ENCODE measurements at places on chromosomes 5 and 9.

GRCh38 chr9:129415942-129416651 is 204.8 kb downstream of the C9orf50 start:
- DNase-seq = no peak

DNA sequence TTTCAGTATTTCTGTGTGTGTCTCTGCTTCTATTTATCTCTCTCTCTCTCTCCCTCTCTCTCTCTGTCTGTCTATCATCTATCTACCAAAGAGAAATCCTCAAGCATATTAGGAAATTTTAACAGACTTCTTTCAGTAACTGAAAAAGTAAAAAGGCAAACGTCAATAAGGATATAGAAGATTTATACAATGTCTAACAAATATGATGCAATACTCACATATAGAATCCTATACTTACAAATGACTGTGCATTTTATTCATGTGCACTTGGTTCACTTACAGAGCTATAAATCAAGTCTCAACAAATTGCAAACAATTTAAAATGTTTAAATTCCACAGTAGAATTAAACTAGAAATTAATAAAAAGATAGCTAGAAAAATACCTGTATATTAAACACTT is 289.0 kb downstream of the PSAT1 start:
- DNase-seq = no peak

DNA sequence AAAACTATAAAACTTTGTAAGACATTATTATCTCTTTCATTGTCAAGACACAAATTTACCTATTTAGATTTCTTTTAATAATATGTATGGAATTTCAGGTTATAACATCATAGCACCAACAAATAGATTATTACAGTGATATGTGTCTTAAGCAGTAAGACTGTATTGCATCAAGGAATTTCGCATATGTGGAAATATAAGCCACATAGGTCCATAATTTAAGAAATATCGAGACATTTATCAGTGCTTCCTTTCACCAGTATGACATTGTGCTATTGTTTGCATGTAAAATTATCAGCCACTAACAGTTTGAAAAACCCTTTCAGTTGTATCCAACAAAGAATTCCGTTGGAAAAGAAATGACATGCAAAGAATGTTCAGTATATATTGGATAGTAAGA is 186.7 kb upstream of the RASA1 start:
- no peak for DNase-seq

DNA sequence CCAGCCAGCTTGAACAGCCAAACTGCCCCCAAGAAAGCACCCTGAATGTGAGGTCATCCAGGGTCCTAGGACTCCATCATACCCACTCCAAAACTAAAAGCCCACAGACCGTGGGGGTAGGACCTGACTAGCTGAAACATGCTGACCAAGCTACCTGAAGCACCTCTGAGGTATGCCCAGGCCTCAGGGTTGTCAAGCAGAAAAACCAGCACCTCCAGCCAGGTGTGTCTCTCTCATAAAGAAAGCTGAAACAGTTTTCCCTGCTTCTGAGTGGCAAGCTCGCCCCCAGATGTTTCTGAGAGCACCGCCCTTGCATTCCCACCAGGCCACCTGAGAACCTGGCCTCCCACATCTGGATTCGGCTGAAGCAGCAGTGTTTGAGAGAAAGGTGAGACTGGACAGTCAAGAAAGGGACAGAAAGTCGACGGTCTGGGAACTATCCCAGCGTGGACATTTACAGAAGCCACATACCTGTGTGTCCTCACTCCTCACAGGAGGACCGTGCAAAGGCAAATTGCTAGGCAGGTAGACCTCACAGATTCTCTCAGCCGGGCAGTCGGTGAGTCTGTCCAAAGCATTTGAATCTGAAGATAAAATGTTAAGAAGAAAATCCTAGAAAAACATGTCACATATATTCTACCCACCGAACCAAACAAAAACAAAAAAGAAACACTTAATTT is 155.6 kb upstream of the RASEF start:
- DNase-seq = no peak

DNA sequence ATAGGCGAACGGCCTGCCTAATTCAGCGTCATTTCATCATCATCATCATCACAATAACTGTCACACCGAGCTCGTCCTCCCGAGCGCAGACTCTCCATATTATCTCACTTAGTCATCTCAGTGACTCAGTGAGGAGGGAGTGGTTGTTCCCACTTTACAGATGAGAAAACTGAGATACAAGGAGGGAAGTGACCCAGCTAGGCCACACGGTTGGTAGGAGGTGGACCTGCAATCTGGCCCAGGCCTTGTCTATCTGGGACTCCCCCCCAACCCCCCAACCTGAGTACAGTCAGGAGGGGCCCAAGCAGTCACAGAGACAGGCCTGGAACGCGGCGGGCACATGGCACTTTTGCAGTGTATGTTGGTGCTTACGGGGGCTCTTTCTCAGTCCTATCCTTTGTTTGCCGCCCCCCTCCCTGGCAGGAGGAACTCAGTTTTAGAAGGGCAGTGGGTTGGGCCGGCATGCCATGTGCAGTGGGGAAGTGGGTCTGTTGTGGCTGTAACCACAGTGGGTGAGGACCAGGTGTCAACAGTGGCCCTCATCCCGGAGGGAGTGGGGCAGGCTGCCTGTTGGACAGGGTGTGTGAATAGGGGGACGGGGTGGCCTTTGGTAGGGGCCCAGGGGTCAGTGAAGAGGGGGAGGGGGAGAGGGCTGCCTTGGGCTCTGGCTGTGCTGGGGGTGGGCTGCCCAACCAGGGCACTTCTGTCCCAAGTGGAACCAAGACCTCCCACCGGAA is 1.7 kb upstream of the RXRA start:
- peak; percentile 38 for DNase-seq

- DNase-seq = no peak
Measured at GRCh38 chr9:120538339-120538738, 41.6 kb downstream of the CDK5RAP2 start.

DNA sequence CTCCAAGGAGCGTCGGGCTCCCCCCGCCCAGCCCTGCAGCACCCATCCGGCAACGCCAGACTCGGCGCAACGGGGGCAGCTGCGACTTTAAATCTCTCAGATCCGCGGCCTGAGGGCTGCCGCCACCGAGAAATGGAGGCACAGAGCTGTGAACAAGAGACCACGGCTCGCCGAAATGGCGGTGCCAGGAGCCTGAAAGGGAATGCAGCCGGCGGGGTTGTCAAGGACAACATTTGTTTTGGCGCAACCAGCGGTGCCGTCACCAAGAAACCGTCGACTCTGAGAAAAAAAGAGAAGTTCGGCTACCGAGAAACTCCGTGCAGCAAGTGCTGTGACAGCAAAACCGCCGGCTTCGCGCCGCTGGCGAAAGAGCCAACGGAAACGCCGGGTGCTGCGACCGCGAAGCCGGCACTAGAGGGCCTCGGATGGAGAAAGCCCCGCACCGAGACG is 2.1 kb upstream of the ANXA2R start:
- DNase-seq = peak; percentile 97

- peak; percentile 31 for DNase-seq
Measured at GRCh38 chr5:10307206-10308148, at the start of gene CMBL. TSS of gene CMBL (minus strand) at chr5:10307902. CDS start at chr5:10290762, 17,140 bp downstream.

- no peak for DNase-seq
Measured at GRCh38 chr9:88942411-88942810, 48.9 kb upstream of the S1PR3 start.

DNA sequence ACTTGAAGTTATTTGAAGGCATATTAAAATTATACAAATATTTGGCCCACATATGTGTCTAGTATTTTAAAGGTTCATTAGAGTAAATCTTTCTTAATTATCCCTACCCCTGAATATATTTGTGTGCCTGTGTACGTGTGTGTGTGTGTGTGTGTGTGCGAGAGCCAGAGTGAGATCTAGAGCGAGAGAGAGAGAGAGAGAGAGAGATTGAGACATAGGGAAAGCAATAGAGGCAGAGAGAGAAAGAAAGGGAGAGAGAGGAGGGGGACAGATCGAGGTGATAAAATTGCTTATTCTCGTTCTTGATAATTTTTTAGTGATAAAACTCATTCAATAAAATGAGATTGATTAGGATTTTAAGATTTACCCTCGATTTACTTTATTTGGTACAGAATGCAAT is 47.4 kb downstream of the ADAMTS19 start:
- no peak for DNase-seq

- DNase-seq = no peak
Measured at GRCh38 chr9:88809355-88810161, 181.7 kb upstream of the S1PR3 start.

GRCh38 chr9:137306850-137307254 is 4.8 kb upstream of the NRARP start:
- no peak for DNase-seq

DNA sequence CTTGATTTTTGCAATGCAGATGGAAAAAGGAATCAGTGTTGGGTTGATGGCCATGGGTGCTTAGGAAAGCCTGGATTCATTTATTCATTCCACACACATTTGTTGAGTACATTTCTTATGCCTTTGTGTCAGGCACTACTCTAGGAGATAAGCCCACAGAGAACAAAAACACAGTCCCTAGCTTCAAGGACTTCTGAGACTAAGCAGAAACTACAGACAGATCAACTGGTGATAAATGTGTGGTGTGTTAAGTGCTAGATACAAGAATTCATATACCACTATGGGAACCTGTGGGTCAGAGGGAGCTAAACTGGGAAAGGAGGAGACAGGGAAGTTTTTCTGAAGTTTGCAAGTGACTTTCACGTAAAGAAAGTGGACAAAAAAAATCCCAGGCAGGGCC is 119.9 kb downstream of the CEMIP2 start:
- no peak for DNase-seq

DNA sequence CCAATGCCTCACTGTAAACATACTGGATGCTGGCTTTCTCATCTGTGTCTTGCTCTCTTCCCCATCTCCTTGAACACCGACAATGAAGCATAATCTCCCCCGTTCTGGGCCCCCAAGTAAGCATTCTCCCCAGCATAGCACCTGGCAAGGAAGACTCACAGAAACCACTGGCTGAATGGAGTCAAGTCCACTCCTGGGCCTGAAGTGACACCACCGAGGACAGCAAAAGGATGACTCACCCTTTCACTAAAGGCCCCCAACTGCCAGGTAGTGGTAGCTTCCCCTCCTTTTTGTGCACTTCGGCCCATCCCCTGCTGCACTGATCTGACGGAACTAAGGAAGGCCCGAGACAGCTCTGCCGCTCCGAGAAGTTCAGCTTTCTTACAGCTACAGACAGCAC is 9.4 kb downstream of the VDAC1 start:
- DNase-seq = no peak

DNA sequence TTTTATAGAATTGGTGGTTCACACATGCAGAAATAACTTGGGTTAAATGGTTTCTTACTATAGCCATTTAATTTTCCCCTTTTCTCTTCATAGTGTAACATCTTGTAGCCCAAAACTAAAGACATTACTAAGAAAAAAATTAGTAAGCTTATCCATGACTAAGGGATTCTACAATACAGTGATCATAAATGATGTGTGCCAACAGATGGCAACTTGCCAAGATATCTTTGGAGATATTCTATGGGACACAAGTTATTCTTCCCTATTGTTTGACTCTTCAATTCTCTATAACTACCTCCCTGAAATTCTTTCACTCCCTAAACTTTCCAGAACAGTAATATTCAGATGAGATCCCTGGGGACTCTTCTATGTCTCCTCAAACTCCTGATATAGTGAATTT is 580.6 kb downstream of the PTPRD start:
- DNase-seq = no peak

- no peak for DNase-seq
Measured at GRCh38 chr9:112252194-112252593, 77.1 kb upstream of the SUSD1 start.

- DNase-seq = no peak
Measured at GRCh38 chr5:57891443-57891842, 408.8 kb upstream of the ACTBL2 start.

- no peak for DNase-seq
Measured at GRCh38 chr5:90886381-90886780, 327.8 kb downstream of the ADGRV1 start.

GRCh38 chr5:132321109-132321721 is 27.0 kb downstream of the SLC22A4 start:
- DNase-seq = no peak

DNA sequence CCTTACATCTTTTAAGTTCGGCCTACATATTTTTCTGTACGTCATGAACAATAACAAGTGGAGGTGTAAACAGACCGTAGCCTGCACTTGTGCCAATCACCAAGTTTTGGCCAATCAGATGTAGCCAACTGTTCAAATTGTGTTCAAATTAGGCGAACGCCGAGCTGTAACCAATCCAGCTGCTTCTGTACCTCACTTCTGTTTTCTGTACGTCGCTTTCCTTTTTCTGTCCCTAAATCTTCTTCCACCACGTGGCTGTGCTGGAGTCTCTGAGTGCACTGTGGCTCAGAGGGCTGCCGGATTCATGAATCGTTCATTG is 26.4 kb downstream of the TRIM14 start:
- no peak for DNase-seq

DNA sequence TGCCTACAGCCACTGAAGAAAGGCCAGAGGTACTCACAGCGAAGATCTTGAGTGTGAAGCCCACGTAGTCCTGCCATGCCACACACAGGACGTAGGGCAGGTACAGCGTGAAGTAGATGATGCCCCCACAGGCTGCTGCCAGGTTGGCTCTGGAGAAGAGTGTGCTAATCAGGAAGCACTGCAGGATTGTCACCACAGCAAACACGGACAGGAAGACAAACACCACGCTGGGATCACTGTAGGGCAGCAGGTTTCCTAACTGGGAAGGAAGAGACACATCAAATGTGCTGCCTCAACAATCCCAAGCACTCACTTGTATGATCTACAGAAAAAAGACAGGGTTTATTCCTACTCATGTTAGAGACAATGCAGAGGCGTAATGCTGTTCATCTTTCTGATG is 63.0 kb downstream of the NIPSNAP3B start:
- DNase-seq = no peak

- no peak for DNase-seq
Measured at GRCh38 chr5:66454186-66455078, 141.8 kb upstream of the MAST4 start.

- no peak for DNase-seq
Measured at GRCh38 chr5:92927291-92927778, 653.7 kb downstream of the NR2F1-AS1 start.

DNA sequence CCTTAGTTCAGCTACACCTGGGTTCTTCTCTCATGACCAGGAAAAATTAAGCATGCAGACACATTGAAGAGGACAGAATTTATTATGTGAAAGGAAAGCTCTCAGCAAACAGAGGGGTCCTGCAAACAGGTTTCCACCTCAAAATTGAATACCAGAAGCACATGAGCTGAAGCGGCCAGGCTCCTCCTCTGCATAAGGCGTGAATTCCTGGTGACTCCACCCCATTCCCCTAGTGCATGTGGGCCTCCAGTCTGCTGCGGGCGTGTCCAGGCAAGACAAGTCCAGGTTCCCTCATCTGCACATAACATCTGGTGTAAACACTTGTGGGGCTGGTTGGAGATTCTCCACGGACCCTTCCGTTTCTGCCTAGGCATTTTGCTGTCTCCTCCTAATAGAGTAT is 1156.4 kb downstream of the FOXD4L5 start:
- DNase-seq = no peak

DNA sequence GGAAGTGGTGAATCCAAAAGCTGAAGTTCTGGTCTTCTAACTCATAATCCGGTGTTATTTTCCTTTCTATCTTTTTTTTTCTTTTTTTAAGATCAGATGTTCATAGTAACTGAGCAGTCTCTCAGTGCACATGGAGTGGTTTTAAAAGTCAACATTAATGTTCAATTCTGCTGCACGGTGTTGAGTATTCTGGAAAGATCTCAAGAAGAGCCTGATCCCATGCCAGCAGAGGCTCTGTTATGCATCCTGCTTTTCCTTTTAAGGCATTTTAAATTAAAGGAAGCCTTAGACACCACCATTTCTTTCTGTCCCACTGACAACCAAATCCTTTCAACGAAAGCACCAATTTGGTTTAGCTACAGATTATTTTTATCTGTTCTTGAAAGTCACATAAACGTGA is 33.4 kb downstream of the SEMA5A start:
- DNase-seq = no peak

GRCh38 chr9:17609312-17610005 is 30.6 kb downstream of the SH3GL2 start:
- no peak for DNase-seq
